ENCODE measurements at places on chromosomes 2 and 18.
A peak's percentile ranks its signal among the peaks of the same experiment; 100 is the strongest.

GRCh38 chr2:153106802-153107477 lies 371.6 kb downstream of the RPRM start:
- DNase-seq: no peak

GRCh38 chr2:129229830-129230441 lies 749.5 kb upstream of the RAB6C start:
- no peak for DNase-seq

- no peak for DNase-seq
These were observed 370.0 kb downstream of the SLC4A3 start for GRCh38 chr2:219997341-219997851.

- DNase-seq: no peak
These were observed 11.2 kb downstream of the BIN1 start for GRCh38 chr2:127095784-127096183.

- no peak for DNase-seq
These were observed 5.2 kb downstream of the PNKD start for GRCh38 chr2:218275371-218276072.

DNA sequence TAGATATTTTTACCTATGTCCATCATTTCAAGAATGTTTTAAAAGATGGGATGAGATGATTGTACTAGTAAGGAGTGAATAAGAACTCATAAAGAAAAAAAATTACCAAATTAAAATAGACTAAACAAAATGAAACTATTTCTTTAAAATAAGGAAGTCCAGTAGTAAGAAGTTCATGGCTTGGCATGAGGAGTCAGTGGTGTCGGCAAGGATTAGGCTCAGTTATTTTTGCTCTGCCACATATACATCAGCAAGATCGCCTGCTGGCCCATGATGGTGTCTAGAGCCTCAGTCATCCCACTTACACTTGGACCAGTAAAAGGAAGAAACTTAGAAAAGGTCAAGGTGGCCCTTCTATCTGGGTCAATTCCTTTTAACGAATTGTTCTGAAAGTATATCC lies 300.9 kb upstream of the SLC8A1 start:
- DNase-seq: no peak

GRCh38 chr2:222872551-222872950 lies 11.7 kb downstream of the ACSL3 start:
- DNase-seq: no peak

DNA sequence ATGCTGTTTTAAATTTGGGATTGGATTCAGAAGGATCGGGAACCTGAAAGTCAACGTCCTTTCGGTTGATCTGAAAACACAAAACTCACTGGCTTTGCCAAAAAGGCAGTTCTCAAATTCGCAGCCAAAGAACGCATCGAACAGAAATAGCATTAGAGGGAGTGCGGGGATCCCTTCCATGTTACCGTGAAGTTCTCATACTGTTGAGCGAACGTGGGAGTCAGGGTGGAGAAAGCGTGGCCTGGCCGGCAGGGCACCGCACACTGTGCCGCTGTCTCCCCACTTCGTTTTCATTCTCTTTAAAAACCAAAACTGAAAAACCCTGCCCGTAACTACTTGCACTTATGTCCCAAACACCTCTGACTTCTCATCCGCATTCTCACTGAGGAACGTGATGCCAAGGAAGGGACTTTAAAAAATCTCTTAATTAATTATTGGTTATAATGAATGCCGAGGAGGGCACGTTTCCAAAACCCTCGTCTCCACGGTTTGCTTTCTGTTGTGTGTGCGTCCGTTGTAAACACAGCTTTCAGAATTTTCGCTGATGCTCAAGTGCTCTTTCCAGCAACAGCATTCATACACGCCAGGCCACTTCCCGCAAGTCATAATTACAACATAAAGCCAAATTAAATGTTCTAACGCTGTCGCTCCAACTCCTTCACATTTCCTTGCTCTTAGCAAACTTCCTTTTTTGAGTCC lies 60.9 kb upstream of the TWIST2 start:
- DNase-seq: no peak

GRCh38 chr2:119473621-119474370 lies 42.1 kb downstream of the TMEM37 start:
- no peak for DNase-seq

GRCh38 chr2:133200684-133201421 lies 367.4 kb downstream of the NCKAP5 start:
- no peak for DNase-seq

- no peak for DNase-seq
These were observed 6.5 kb downstream of the NBAS start for GRCh38 chr2:15554525-15555218.

GRCh38 chr18:55856229-55856628 lies 268.2 kb upstream of the TCF4 start:
- DNase-seq: no peak

DNA sequence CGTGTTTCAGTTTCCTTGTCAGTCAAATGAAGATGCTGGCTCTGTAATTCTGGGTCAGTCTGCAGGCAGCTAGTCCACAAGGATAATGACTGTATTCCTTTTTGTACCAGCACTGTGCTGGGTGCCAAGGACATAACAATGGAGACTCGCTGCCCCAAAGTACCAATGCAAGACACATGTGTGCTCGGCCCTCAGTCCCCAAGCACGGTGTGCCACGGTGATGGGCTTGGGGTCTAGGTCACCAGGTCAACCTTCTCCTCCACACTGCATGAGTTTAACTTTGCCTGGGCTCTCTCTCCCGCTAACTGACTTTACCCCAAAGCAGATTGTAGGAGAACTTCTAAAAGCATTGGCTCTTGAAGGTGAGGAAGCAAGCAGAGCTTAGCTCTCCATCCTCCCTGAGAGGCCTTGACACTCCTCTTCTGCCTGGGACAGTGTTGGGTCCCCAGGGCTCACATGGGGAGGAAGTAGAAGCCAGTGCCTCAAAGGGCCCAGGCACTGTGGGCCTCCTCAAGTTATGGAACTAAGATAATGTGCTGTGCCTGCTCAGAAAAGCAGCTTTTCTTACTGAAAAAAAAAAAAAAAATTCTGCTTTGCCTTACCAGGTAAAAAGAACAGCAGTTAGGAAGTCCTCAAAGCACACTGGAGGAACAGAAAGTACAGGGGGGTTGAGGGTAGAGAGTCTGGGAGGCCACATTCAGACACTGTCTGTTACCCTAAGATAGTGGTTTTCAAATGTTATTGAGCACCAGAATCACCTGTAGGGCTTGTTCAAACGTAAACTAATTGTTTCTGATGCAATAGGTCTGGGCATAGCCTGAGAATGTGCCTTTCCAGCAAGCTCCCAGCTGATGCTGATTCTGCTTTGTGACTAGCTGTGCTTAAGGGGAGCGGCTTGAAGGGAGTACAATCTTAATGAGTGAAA lies 276.4 kb upstream of the CXCR4 start:
- DNase-seq: no peak

DNA sequence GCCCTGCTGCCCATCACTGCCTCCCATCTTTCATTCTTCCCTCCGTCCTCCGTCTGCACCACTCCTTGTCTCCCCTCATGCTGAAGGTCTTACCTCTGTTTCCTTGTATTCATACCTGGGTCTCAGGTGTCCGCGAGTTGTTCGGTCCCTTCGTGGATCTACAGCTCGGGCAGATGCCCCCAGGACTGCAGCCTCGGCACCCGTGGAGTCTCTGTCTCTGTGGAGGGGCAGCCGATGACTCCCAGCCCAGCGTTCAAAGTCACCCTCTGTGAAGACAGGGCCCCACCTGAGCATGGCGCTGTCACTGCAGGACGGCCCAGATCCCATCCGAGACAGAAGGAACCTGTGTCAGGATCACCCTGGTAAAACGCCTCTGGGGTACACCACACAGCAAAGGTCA lies 480.0 kb upstream of the SALL3 start:
- no peak for DNase-seq

DNA sequence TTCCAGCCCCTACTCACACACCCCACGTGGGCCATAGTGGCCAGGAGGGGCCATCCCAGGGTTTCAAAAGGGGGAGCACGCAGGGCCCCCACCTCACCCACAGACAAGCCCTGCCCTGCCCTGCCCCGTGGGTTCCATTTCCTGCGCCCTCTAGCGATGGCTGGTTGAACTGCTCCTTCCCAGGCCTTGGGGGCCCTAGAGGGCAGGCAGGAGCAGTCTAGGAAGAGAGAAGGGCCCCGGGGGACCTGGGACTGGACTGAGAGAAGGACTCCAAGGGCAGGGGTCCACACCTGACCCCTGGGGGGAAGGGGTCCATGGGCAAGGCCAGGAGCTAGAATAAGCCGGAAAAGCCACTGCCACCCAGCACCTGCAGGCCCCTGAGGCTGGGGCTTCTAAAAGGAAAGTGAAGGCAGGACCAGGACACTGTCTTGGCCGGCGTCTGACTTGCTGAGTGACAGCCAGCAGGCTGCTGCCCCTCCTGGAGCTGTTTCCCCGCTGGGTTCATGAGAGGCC lies 10.1 kb downstream of the CYP26B1 start:
- peak; percentile 31 for DNase-seq

DNA sequence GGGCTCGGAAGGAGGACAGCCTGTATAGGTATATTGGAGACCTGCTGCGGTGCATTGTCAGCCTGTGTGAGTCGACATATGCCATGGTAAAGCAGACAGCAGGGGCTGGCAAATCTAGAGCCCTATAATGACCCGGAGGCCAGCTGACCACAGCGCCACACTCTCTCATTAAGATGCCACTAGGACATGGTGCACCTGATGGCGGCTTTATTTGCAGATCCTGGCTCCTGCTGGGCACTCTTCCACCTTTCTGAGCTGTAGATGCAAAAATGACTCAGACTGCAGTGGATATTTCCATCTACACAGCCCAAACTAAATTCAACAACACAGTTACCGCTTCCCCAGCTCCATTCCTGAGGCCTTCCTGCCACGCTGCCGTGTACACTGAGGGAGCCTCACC lies 389.9 kb downstream of the TNS1 start:
- no peak for DNase-seq

DNA sequence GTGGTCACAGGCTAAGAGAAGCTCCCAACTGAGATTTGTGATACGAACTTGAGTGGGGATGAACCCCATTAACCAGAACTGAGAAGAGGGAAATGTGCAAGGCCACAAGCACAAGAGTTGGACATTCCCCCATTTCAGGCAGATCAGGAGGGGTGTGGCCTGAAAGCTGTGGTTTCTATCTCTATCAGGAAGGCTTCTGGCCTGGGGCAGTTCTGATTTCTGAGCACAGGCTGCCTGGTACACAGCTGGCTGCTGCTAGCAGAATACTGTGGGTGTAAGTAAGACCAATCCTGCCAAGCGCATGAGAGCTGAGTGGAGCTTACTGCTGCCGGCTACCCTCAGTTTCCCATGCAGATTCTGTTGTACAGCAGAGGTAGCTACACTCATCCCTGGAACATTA lies 484.6 kb downstream of the SATB2 start:
- DNase-seq: no peak

DNA sequence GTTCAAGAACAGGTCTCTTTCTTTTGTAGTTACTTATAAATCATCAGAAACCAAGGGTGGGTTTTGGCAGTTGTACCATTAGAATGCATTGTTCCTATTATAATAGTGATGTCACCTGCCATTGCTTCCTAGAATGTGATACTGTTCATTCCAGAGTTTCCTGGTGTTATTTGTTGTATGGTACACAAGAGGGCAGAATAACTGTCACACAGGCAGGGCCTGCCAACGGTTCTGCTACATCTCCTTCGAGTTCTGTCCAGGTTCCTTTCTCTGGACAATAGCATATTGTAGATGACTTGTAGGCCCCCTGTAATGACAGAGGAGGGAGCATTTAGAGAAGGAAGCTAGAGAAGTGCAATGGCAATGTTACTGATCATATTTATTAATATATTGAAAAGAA lies 98.3 kb downstream of the KLHL14 start:
- no peak for DNase-seq

- DNase-seq: no peak
These were observed at the start of gene ARL4C for GRCh38 chr2:234496835-234497593. ARL4C (minus strand) TSS chr2:234497081; CDS start chr2:234496586, 495 bp downstream.

DNA sequence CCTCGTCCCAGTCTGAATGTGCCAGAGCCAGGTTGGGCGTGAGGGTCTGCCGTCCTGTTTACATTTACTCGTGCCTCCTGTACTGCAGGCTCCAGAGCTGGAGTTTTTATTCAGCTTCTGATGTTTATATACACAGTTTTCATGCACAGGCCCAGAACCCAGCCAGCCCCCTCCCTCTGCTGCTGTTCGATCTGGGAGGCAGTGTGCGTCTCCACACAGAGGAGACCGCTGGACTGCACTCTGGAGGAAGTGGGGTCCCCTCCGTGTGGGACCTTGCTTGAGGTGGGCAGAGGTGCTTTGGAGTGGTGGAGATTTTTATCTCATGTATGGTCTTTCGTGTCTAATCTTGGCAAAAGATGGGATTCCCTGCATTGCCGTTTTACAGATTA lies 90.6 kb downstream of the GLI2 start:
- DNase-seq: no peak

- DNase-seq: no peak
These were observed 111.9 kb downstream of the KCTD1 start for GRCh38 chr18:26436176-26437051.

DNA sequence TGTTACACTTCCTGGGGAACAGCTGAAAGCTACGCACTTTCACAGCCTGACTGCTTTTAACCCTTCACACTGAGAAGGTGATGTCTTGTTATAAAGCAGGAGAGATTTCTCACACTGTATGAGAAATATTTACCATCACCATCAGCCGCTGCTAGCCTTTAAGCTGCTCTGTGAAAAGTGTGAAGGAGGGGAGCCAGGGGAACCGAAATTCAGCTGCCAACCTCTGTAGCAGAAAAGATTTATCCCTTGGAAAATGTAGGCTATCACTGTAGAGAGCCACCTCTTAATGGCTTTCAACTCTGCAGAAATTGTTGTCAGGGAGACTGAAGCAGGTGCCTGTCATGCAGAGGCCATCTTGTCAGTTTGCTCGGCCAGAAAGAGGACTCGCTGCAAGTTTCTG lies 145.3 kb downstream of the SP3 start:
- no peak for DNase-seq

- DNase-seq: no peak
These were observed 16.9 kb downstream of the LGALSL start for GRCh38 chr2:64470766-64471295.

DNA sequence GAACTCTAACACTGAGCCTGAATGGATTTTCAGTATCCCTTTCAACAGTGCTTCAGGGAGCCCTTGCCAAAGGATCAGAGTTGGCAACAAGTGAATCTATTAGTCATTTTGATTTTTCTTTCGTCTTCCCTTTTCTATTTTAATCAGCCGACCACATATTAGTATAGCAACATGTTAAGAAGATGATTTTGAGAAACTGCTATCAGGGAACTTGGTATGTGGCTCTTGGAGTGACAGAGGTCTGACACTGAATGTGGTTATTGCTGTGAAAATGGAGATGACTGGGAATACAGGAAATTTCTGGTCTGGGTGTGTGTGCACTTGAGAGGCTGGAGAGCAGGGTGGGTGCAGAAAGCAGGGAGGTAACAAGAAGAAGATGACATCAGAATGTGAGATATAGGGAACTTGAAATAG lies 28.7 kb upstream of the IL1RL1 start:
- no peak for DNase-seq

DNA sequence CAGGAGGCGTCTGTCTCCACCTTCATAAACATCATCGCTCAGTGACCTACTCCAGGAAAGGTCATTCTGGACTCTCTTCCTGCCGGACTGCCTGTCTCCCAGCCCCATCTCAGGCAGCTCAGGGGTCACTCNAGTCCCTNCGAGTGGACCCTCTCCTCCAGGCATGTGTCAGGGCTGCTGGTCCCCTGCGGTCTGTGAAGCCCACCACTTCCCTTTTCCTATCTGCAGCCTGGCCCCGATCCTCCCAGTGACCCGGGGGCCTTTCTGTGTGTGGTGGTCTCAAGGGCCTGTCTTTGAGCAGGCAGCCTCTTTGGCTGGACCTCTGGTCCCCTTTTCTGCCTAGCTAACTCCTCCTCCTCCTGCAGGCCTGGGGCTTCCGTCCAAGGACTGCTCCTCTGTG lies 5.9 kb upstream of the PARD6G start:
- no peak for DNase-seq
